ENCODE measurements at places on chromosomes 2 and 18.

DNA sequence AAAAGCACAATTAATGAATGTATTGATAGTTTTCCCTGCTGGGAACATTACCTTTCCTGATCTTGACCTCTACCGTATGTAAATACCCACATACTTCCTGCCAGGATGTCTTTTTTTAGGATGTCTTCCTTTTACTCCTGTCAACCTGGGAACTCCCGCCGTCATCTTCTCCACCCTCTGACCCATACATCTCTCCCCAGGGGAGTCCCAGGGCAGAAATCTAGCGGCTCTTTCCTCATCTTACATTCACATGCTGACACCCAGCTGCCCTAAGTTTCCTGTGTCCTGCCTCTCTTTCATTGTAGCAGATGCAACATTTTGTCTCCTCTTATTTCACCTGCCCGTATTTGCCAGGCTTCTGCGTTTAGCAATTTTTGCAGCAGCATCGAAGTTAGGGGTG lies 107.8 kb downstream of the CRIM1 start:
- DNase-seq = no peak

GRCh38 chr2:119645173-119645855 lies 33.7 kb upstream of the TMEM177 start:
- DNase-seq = no peak

- DNase-seq = no peak
Measured at GRCh38 chr2:232973796-232974195, 39.3 kb downstream of the NGEF start.

GRCh38 chr2:128775914-128776285 lies 457.2 kb upstream of the HS6ST1 start:
- DNase-seq = no peak

- DNase-seq = no peak
Measured at GRCh38 chr2:71277147-71277475, 50.2 kb upstream of the PAIP2B start.

- no peak for DNase-seq
Measured at GRCh38 chr18:74493689-74494088, 2.5 kb upstream of the CNDP2 start.

GRCh38 chr2:176068419-176068832 lies 15.3 kb downstream of the EVX2 start:
- no peak for DNase-seq

Measured in left renal pelvis (tissue), 4 donors.